ENCODE measurements at places on chromosomes 3 and 15.
A peak's percentile ranks its signal among the peaks of the same experiment; 100 is the strongest.

DNA sequence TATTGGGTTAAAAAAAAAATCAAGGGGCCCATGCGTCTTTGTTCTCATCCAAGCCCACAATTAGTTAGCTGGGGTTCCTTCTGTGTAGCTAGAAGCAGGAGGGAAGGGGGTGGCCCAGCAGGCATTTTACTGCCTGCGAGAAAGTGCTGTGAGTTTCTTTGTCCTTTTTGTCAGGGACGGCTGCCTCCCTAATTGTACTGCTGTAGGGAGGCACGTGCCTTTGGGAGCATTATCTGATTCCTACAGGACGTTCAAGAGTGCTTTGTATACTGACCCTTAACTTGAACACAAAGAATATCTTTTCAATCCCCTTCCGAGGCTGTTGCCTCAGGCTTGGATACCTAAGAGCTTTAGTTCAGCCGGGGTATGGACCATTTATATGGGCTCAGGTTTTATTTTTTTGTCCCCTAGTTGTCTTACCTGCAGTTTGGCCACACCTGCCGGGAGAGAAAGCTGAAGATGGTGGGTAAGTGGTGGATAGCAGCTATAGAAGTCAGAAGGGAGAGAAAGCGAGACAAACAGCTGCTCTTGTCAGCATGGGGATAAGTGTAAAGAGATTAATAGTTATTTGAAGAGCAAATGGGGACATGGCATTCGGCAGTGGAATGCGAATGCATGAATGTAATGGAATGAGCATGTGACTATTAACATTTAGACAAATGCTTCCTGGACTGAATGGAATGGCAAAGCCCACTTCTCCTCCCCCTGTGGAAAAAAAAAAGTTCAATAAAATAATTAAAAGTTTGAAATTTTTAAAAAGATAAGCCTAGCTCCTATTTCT lies 175.2 kb downstream of the TP63 start:
- no peak for DNase-seq

DNA sequence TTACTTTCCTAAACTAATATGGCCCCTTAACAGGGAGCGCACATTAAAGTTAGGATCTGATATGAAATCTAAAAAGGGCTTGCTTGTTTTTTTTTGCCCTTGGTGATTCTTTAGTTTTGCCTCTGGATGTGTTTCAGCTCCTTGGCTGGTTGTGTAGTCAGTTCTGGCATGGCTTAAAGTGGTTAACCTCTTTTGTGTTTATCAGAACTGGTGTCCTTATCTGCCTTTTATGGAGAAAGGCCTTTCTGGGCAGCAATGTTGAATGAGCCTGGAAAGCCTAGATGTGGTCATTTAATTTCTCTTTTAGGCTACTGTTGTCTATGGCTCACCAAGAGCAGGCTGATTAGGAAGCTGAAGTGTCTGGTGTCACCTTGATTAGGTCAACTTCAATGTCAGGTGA lies 254.5 kb upstream of the ROPN1 start:
- no peak for DNase-seq

- DNase-seq, result peak; percentile 92
Measured at GRCh38 chr15:57732526-57733331, 26.2 kb downstream of the POLR2M start.

GRCh38 chr3:87828046-87828445 lies 230.8 kb downstream of the CGGBP1 start:
- no peak for DNase-seq

GRCh38 chr15:42233107-42233506 lies 25.0 kb upstream of the VPS39 start:
- DNase-seq, result no peak
